ENCODE measurements at places on chromosomes 6 and 20.

- no peak for DNase-seq
These were observed 337.6 kb downstream of the CDC5L start for GRCh38 chr6:44725070-44725469.

DNA sequence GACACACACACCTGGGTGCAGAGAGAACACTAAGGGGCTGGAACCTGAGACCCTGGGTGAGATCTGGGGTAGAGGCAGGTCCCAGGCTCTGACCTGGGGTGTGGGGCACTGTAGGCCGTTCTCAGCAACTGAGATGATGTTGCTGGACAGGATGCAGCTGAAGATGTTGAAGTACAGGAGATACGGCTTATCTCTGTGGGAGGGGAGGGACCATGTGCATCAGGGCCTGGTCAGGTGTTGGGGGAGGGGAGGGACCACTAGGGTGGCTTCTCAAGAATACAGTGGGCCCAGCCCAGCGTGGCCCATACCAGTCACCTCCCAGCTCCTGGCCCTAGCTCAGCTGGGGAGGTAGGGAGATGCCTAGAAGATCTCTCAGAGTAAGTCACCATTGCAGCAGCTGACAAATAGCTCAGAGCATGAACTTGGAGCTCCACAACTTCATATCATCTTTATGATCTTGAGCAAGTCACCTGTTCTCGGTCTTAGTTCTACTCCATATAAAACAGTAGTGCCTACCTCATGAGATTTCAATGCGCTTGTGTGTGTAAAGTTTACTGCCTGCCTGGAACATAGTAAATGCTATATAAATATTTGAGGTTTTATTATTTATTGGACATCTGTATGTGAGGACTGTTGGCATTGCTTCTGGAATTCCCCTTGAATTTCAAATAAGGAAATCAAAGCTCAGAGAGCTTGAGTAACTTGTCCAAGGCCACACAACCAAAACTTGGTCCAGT lies 3.8 kb downstream of the SLC44A4 start:
- no peak for DNase-seq

DNA sequence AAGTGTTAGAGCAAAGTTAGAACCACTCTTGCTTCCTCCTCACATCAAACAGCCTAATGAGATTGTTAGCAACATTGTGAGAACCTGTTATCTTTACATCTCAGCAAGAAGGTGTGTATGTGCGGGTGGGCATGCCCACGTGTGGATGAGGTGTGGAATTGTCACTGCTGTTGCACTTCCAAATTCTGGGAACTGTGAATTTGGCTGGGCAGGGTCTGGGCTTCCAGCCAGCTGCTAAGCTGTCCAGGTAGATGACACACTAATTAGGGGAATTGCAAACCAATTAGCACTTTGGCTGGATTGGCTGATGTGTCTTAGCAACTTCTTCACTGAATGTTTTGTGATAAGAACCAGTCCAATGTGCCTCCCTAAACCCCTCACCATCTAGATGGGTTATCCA lies 848.2 kb downstream of the DHX35 start:
- DNase-seq: no peak

- DNase-seq: no peak
These were observed 12.5 kb upstream of the TMEM30A start for GRCh38 chr6:75296811-75297779.

DNA sequence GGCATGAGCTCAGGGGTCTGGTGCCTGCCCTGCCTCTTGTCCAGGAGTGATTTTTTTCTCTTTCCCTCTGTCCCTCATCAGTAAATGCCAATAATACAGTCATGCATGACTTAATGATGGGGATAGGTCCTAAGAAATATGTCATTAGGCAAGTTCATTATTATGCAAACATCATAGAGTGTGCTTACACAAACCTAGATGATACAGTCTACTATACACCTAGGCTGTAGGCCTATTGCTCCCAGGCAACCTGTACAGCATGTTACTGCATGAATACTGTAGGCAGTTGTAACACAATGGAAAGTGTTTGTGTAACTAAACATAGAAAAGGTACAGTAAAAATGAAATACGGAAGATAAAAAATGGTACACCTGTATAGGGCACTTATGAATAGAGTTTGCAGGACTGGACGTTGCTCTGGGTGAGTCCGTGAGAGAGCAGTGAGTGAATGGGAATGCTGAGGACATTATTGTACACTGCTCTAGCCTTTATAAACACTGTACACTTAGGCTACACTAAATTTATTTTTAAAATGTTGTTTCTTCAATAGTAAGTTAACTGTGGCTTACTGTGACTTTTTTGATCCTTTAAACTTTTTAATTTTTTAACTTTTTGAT lies 22.1 kb downstream of the PBOV1 start:
- no peak for DNase-seq

DNA sequence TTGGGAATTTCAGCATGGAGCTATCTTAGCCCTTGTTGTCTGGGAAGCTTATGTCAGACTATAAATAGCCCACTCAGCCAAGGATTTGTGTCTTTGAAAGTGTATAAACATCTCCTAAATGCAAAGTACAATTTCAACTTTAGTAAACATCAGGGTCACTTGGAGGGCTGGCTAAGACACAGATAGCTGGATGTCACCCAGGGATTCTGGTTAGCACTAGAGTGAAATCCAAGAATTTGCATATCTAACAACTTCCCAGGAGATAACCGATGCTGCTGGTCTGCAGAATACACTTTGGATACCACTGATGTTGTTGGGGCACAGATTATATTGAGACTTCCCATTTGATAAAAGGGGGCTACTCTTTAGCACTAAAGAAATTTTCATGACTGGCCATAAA lies 130.9 kb downstream of the PAX1 start:
- DNase-seq: no peak

GRCh38 chr6:2857580-2858337 lies 16.1 kb upstream of the SERPINB1 start:
- no peak for DNase-seq

- DNase-seq: no peak
These were observed 188.9 kb downstream of the QKI start for GRCh38 chr6:163603395-163603794.

DNA sequence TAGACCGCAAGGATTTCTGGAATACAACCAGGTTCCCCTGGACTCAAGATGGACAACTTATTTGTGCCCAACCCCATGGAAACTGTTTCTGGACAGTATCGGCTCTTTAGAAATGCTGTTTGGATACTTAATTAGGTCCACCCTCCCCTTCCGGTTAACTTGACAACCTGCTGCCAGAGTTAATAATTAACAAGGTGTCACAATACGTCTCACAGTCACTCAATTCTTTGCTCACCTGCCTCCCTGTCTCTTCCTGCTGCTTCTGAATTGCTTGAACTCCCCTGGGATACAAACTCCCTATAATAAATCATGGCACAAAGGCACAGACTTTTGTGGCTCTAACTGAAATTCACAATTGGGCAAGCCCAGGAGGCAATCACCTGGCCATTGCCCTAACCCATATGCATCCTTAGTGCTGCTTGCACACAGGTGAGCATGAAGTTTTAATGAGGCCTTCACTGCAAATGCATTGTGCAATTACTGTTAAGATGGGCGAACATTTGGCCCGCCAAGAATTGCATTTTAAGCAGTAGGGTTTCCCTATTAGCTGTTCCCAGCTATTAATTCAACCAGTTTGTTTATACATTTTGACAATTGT lies 504.4 kb upstream of the NOX3 start:
- DNase-seq: no peak

DNA sequence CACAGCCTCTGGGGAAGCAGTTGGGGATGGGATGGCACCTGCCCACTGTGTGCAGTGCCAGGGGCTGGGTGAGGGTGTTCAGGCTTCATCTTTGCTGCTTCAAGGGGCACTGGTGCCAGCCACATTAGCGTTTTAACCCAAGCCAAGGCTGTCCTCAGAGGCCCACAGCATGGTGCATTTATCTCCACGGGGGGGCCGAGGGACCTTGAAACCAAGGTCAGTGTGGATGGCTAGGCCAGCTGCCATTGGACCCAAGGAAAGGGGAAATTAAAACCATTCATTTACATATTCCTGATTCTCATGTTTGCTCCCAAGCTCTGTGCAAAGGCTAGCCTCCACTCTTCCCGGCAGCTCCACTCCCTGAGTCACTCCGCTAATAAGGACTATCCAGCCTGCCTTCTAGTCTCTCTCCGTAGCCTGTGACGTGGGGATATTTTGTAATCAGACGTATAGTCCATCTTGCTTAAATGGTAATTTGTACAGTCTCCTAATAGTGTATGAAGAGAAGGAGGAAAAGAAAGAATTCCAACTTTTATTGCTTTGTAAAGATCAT lies 197.1 kb downstream of the CDH4 start:
- DNase-seq: no peak

DNA sequence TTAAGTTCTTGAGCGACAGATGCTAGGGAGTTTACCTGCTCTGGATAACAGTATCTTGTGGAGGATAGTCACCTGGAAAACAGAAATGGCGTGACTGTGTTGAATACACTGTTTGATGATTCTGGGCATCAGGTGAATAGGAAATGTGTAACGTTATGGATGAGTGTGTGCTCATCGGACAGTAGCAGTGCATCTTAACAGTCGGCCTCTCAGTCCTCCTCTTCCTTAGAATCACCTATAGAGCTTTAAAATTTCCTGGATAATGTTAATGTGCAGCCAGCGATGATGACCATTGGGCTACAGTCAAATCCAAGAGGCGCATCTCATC lies 217.7 kb downstream of the OR2B2 start:
- no peak for DNase-seq

- no peak for DNase-seq
These were observed 19.9 kb downstream of the TPX2 start for GRCh38 chr20:31758991-31759390.

DNA sequence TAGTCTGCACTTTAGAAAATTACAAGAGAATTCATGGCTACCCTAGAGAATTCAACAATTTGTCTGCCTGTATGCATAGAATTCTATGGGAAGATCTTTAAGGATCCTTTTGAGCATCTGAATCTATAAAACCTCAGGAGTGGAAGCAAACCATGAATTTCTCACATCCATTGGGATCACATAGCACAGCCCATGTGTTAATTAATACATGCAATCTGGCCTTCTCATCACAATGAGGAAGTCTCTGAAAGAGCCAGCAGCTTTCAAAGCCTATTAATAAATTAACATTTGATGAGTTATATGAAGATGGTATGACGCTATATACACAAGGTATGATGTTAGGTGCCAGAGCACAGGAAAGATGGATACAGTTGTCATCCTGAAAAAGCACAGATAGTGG lies 24.7 kb downstream of the NDUFAF4 start:
- no peak for DNase-seq

GRCh38 chr20:32975698-32976674 lies 28.2 kb downstream of the SUN5 start:
- DNase-seq: no peak
